ENCODE measurements at places on chromosomes 5 and 9. TPM values are rescaled to one million over a fixed set of nuclear protein-coding genes. Genes with fewer than 3 reads are reported as not detected.

SLC25A48 gene
- total RNA-seq, result not detected

SIT1 gene
- not detected for total RNA-seq

GRCh38 chr5:337563-338130 lies 16.1 kb downstream of the AHRR start:
- no peak overlapping the region for H3K27ac ChIP-seq
- no peaks in the 10 kb centered on the region for H3K27me3 ChIP-seq
- H3K36me3 ChIP-seq, result no peaks in the 10 kb centered on the region

- no peaks in the 10 kb centered on the region for H3K27me3 ChIP-seq
- no peak overlapping the region for H3K4me3 ChIP-seq
- no peaks in the 10 kb centered on the region for H3K36me3 ChIP-seq
- peak; percentile 41 for DNase-seq
- H3K27ac ChIP-seq, result peak overlapping the region; percentile 10
Observed at GRCh38 chr5:111070272-111071134, 1.0 kb upstream of the TSLP start.

DNA sequence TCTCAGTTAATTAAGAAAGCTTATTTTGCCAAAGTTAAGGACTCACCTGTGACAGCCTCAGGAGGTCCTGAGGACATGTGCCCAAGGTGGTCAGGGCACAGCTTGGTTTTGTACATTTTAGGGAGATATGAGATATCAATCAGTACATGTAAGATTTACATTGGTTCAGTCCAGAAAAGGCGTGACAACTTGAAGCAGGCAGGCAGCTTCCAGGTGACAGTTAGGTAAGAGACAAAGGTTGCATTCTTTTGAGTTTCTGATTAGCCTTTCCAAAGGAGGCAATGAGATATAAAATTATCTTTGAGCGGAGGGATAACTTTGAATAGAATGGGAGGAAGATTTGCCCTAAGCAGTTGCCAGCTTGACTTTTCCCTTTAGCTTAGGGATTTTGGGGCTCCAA lies 47.8 kb downstream of the SLC1A1 start:
- no peak overlapping the region for H3K27ac ChIP-seq
- no peaks in the 10 kb centered on the region for H3K36me3 ChIP-seq
- DNase-seq, result no peak
- H3K4me1 ChIP-seq, result no peaks in the 10 kb centered on the region
- H3K4me3 ChIP-seq, result no peak overlapping the region
- no peaks in the 10 kb centered on the region for H3K27me3 ChIP-seq

DNA sequence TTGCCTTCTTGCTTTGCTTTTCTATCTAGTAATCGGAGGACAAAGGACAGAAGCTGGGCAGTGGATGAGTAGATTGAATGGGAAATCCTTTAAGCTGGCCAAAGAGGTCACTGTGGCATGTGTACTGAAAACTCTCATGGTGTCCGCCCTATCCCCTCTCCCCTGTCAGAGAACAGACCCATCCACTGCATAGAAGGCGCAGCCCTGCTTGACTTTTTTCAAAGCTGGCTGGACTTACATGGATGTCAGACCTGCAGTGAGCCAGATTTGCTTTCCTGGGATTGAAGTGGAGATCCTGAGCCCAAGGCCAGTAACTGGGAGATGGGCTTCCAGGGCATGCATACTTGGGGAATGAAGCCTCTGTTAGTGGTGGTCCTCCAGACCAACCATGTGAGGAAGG lies 329.5 kb downstream of the TRPM3 start:
- peaks cover 2% of the 10 kb centered on the region for H3K27me3 ChIP-seq
- DNase-seq, result no peak
- no peak overlapping the region for H3K27ac ChIP-seq
- no peaks in the 10 kb centered on the region for H3K36me3 ChIP-seq

GRCh38 chr5:17088051-17088450 lies 129.4 kb upstream of the BASP1 start:
- peak; percentile 55 for DNase-seq
- no peaks in the 10 kb centered on the region for H3K27me3 ChIP-seq
- no peak overlapping the region for H3K27ac ChIP-seq
- no peaks in the 10 kb centered on the region for H3K36me3 ChIP-seq
- H3K4me1 ChIP-seq, result no peaks in the 10 kb centered on the region

GRCh38 chr9:8254541-8254940 lies 455.0 kb upstream of the DMAC1 start:
- H3K27ac ChIP-seq, result no peak overlapping the region
- H3K4me1 ChIP-seq, result no peaks in the 10 kb centered on the region
- H3K4me3 ChIP-seq, result no peak overlapping the region
- no peaks in the 10 kb centered on the region for H3K27me3 ChIP-seq
- no peaks in the 10 kb centered on the region for H3K36me3 ChIP-seq

- H3K27me3 ChIP-seq, result no peaks in the 10 kb centered on the region
- no peaks in the 10 kb centered on the region for H3K36me3 ChIP-seq
- no peak overlapping the region for H3K4me3 ChIP-seq
Observed at GRCh38 chr9:91603932-91604331, 180.3 kb upstream of the NFIL3 start.

- H3K27ac ChIP-seq, result no peak overlapping the region
- H3K4me1 ChIP-seq, result peaks cover 4% of the 10 kb centered on the region
- no peaks in the 10 kb centered on the region for H3K36me3 ChIP-seq
- no peak overlapping the region for H3K4me3 ChIP-seq
- DNase-seq, result no peak
Observed at GRCh38 chr9:124074746-124075145, 63.2 kb downstream of the LHX2 start.

GRCh38 chr5:137815202-137815990 lies 52.3 kb upstream of the MYOT start:
- DNase-seq, result peak; percentile 25
- H3K36me3 ChIP-seq, result no peaks in the 10 kb centered on the region
- H3K27ac ChIP-seq, result no peak overlapping the region
- H3K4me1 ChIP-seq, result no peaks in the 10 kb centered on the region

Measured in fibroblast of lung (primary cell).